ENCODE measurements at places on chromosomes 2 and 18. TPM values are rescaled to one million over a fixed set of nuclear protein-coding genes. Genes with fewer than 3 reads are reported as not detected.

The PAX3 gene
- total RNA-seq = not detected

GRCh38 chr2:58971511-58972360, 730.6 kb upstream of the FANCL start:
- no peak overlapping the region for H3K27ac ChIP-seq
- H3K4me1 ChIP-seq = no peaks in the 10 kb centered on the region
- H3K4me3 ChIP-seq = no peak overlapping the region
- no peaks in the 10 kb centered on the region for H3K27me3 ChIP-seq

The PRKAG3 gene
- not detected for total RNA-seq

The FABP1 gene
- total RNA-seq = not detected

DNA sequence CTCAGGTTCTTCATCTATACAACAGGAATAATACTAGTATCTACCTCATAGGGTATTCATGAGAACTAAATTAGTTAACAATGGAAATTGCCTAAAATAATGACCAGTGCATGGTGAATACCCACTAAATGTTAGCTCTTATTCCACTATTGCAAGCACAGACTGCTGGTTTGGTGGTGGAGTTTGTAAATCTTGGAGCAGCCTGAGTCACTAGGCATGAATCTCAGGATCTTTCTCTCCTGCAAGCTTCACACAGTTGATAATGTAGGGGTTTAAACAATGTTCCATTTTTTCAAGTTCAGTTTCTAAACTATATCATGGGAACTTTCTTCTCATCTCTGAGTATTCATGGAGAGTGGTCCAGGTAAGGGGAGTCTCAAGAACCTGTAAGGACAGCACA, 84.0 kb downstream of the OSR1 start:
- no peak overlapping the region for H3K4me3 ChIP-seq
- no peaks in the 10 kb centered on the region for H3K36me3 ChIP-seq
- no peaks in the 10 kb centered on the region for H3K27me3 ChIP-seq
- no peaks in the 10 kb centered on the region for H3K4me1 ChIP-seq
- DNase-seq = no peak

GRCh38 chr2:239186516-239187357, 214.1 kb downstream of the HDAC4 start:
- no peaks in the 10 kb centered on the region for H3K36me3 ChIP-seq
- DNase-seq = no peak
- no peaks in the 10 kb centered on the region for H3K4me1 ChIP-seq
- H3K27me3 ChIP-seq = no peaks in the 10 kb centered on the region
- no peak overlapping the region for H3K4me3 ChIP-seq

The MPP4 gene
- 0.74 TPM for total RNA-seq

DNA sequence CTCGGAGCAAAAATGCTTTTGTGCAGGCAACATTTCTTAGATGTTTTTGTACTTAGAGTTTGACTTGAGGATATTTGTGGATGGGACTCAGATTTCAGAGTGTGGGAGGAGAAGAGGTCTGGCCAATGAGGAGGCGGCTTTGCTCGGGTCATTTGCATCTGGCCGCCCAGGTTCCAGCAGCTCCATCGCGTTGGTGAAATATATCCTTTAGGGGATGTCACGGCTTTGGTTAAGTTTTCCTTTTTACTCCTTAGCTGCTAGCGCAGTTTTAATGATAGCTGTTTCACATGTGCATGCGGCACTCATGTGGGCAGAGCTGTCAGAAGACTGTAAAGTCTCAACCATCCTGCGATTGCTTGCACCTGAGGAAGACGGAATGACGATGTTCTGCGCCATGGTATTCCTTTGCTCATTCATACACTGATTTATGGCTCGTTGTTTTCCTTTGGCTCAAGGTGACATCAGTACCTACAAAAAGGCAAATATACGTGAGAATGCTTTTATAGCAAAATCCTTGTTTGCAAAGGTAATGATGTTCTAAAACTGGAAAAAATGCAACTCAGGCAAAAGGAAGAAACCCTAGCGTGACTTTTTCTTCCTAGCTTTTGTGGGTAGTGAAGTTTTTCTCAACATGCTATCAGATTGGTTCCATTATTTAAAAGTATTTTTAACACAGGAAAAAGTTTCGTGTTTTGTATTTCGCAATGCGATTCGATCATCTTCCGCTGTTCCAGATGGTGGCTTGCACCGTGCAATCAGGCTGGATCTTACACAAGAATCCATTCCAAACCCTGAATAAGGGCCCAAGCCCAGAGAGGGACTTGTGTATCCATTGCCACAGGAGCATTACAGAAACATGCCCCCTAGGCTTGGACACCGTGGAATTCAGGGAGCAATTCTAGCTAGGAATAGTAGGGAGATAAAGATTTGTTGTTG, 70.5 kb upstream of the ZNF516 start:
- no peak for DNase-seq
- no peaks in the 10 kb centered on the region for H3K36me3 ChIP-seq
- H3K4me3 ChIP-seq = peak overlapping the region; percentile 43
- H3K27me3 ChIP-seq = no peaks in the 10 kb centered on the region

GRCh38 chr18:56445422-56445821, 193.0 kb downstream of the TXNL1 start:
- H3K27me3 ChIP-seq = no peaks in the 10 kb centered on the region
- H3K4me3 ChIP-seq = no peak overlapping the region
- H3K4me1 ChIP-seq = no peaks in the 10 kb centered on the region
- no peaks in the 10 kb centered on the region for H3K36me3 ChIP-seq
- DNase-seq = no peak
- H3K27ac ChIP-seq = no peak overlapping the region

- no peak overlapping the region for H3K27ac ChIP-seq
- no peaks in the 10 kb centered on the region for H3K4me1 ChIP-seq
- DNase-seq = no peak
Observed at GRCh38 chr2:1307670-1308069, 105.6 kb upstream of the TPO start.

GRCh38 chr2:169808221-169808620, 9.6 kb downstream of the SSB start:
- no peak overlapping the region for H3K4me3 ChIP-seq
- no peaks in the 10 kb centered on the region for H3K36me3 ChIP-seq
- no peak for DNase-seq
- H3K4me1 ChIP-seq = peaks cover 7% of the 10 kb centered on the region
- no peak overlapping the region for H3K27ac ChIP-seq
- no peaks in the 10 kb centered on the region for H3K27me3 ChIP-seq

The CFAP65 gene
- total RNA-seq = not detected

The TMEFF2 gene
- not detected for total RNA-seq

The PLEK gene
- total RNA-seq = 4.4 TPM

The AKAIN1 gene
- not detected for total RNA-seq

The APOB gene
- total RNA-seq = not detected

GRCh38 chr2:28155627-28156026, 237.0 kb upstream of the FOSL2 start:
- peaks cover 10% of the 10 kb centered on the region for H3K4me1 ChIP-seq
- no peak for DNase-seq
- no peak overlapping the region for H3K4me3 ChIP-seq
- H3K27me3 ChIP-seq = no peaks in the 10 kb centered on the region

The GDF7 gene
- total RNA-seq = 9.3 TPM

The ZEB2 gene
- total RNA-seq = 63.6 TPM

DNA sequence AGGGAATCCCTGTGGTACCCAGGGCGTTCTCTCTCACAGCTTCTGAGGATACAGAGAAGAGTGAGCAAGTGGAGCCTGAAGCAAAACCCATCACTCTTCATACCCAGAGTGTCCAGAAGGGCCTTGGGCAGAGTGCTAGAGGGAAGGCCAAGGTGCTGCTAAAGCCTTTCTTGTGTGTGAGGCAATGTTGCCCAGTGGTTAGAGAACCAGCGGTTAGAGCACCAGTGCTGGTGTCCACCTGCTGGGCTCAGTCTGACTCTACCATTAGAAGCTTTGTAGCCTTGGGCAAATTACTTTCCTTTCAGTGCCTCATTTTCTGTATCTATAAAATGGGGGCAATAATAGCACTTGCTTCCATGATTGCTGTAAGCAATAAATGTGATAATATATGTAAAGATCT, 210.5 kb upstream of the SKOR2 start:
- no peak for DNase-seq
- H3K27ac ChIP-seq = no peak overlapping the region
- H3K4me1 ChIP-seq = no peaks in the 10 kb centered on the region

- peak; percentile 47 for DNase-seq
- no peaks in the 10 kb centered on the region for H3K27me3 ChIP-seq
- H3K27ac ChIP-seq = no peak overlapping the region
Observed at GRCh38 chr2:216236486-216236885, 127.3 kb downstream of the XRCC5 start.

DNA sequence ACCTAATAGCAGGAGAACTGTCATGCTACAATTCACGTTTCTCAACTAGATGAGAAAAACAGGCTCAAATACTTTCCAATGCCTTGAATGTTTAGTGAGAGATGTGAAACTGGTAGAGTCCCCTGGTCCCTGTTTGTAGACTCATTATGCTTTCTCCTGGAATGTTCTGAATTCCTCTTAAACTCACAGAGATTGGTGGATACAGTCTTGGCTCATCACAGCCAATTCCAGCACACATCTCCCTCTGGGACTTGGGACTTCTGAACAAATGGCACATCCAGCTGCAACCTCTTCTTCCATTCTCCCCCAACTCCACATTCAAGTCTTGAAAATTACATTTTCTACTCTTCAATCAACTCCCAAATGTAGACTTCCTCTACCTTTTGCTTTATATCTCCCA, 58.4 kb upstream of the NT5C1B start:
- H3K4me1 ChIP-seq = no peaks in the 10 kb centered on the region
- no peaks in the 10 kb centered on the region for H3K27me3 ChIP-seq
- H3K4me3 ChIP-seq = no peak overlapping the region
- no peak for DNase-seq

GRCh38 chr2:44515416-44515815, 153.7 kb downstream of the CAMKMT start:
- H3K4me1 ChIP-seq = no peaks in the 10 kb centered on the region
- no peaks in the 10 kb centered on the region for H3K27me3 ChIP-seq
- H3K4me3 ChIP-seq = no peak overlapping the region
- no peaks in the 10 kb centered on the region for H3K36me3 ChIP-seq
- H3K27ac ChIP-seq = no peak overlapping the region

- H3K36me3 ChIP-seq = no peaks in the 10 kb centered on the region
- H3K4me3 ChIP-seq = no peak overlapping the region
- no peak for DNase-seq
- no peaks in the 10 kb centered on the region for H3K27me3 ChIP-seq
- no peak overlapping the region for H3K27ac ChIP-seq
- no peaks in the 10 kb centered on the region for H3K4me1 ChIP-seq
Observed at GRCh38 chr2:21310493-21310892, 186.7 kb downstream of the TDRD15 start.
